ENCODE measurements at places on chromosomes 1 and 21.

- DNase-seq = peak; percentile 75
These were observed 53.4 kb upstream of the EDN2 start for GRCh38 chr1:41537788-41538351.

DNA sequence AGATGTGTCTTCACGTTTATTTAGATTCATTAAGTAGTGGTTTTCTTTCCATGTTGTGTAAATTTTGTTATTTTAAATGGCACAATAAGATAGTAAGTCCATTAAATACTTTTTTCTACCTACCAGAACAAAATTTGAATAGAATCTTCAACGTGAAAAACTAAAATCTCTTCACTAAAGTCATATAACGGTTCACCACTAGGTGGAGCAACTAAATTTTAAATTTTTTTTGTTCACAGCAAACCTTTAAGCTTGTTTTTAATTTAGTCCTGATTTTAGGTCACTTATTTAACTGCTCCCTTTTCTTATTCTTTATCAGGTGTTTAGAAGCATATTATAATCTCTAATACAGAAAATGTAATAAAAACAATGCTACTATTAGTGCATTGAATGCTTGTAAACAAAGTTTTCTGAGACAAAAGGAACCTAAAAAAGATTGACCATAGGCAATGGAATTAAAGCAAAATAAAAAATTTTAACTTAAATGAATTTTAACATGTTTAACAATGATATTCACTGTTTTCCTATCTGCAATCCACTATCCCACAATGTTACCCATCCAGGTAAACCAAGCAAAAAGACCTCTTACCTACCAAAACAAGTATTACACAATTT lies 28.3 kb upstream of the PKN2 start:
- DNase-seq = peak; percentile 13

DNA sequence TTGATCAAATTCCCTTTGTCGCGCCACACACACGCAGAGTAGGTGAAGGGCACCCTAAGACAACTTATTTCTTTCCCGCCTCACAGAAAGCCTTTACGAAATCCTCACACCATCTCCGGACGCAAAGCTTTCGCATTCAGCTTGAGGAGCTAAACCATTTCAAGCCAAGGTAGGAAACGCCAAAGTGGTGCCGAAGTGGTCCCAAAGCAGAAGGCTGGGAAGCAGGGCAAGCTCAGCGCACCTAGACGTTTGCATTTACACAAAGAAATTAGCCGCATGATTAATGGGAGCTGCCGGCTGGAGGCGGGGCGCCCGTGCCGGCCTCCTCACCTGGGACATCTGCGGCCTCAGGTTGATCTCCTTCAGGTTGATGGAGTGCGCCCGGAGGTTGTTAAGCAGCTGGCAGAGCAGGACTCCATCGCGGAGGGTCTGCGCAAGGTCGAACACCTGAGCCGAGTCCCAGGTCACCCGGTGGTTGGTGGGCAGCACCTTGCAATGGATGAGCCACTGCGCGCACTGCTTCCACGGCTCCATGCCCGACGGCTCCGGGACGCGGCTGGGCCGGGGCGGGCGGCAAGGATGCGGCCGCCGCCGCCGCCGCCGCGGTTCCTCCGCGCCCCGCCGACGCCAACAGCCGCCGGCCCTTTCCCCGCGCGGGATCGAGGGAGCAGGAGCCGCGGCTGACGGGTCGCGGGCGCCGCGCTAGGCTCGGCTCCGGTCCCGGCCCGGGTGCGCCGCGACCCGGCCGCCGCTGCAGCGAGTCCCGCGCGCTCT lies 457 bp downstream of the VAV3 start:
- no peak for DNase-seq

DNA sequence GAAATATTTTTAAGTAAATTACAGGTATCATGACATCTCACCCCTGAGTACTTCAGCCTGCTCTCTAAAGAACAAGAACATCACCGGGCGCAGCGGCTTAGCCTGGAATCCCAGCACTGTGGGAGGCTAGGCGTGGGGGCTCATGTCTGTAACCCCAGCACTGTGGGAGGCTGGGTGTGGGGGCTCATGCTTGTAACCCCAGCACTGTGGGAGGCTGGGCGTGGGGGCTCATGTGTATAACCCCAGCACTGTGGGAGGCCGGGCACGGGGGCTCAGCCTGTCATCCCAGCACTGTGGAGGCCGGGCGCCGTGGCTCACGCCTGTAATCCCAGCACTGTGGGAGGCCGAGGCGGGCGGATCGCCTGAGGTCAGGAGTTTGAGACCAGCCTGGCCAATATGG lies 7.7 kb upstream of the CDK11B start:
- DNase-seq = no peak

DNA sequence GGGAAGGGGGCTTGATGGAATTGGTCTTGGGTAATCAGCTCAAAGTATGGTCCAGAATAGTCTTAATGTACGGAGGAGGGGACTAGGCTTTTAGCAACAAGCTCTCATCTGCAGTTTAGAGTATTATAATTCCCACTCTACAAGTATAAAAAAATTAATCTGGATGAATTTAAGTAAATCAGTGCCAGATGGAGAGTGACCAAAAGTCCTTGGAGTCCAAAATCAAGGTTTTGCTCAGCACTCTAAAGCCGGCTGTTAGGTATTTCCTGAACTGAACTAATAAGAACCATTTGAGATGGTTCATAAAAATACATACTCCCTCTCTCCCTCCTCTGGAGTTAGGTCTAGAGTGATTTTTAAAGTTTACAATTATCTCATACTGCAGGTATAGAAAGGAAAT lies 23.7 kb downstream of the GLUL start:
- no peak for DNase-seq

DNA sequence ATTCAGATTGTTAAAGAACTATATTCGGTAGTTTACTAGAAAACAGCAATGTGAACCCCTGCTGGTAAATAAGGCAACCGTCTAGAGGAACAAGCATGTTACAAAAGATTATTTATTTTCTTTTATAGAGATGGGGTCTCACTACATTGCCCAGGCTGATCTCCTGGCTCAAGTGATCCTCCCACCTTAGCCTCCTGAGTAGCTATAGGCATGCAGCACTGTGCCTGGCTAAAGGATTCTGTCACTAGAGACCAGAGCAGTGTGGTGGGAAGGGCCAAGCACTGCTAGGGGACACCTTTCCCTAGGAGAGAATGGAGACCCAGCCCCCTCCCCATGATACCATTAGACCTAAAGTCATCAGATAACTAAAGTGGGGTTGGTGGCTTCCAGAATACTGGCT lies 28.9 kb downstream of the SLC27A3 start:
- no peak for DNase-seq

GRCh38 chr1:29436181-29436785 lies 200.0 kb downstream of the PTPRU start:
- DNase-seq = peak; percentile 7

- no peak for DNase-seq
These were observed 502.8 kb downstream of the SMYD3 start for GRCh38 chr1:246004301-246004700.

GRCh38 chr1:236677641-236678235 lies 8.6 kb upstream of the ACTN2 start:
- DNase-seq = no peak

GRCh38 chr1:162550925-162551324 lies 10.6 kb upstream of the UAP1 start:
- no peak for DNase-seq

DNA sequence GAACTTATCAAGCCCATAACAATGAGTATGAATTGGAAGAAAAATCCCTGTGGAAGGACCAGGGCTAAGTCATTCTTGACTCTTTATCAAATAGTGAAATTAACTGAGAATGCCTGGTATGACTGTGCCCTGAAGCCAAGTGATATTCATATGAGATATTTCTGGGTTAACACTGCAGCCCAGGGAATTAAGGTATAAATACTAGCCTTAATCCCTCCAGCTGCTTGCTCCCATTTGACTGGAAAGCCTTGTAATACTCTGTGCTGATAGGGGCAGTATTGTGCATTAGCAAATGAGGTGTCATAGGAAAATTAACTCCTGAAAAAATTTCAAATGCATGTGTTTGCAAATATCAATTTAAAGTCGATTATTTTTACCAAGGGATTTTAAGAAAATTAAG lies 568.8 kb downstream of the LMO4 start:
- DNase-seq = no peak

GRCh38 chr21:15050568-15051377 lies 14.0 kb downstream of the NRIP1 start:
- DNase-seq = no peak

Data from LHCN-M2 (cell line).